ENCODE measurements at places on chromosomes 1 and 21. TPM values are rescaled to one million over a fixed set of nuclear protein-coding genes. Genes with fewer than 3 reads are reported as not detected.

DNA sequence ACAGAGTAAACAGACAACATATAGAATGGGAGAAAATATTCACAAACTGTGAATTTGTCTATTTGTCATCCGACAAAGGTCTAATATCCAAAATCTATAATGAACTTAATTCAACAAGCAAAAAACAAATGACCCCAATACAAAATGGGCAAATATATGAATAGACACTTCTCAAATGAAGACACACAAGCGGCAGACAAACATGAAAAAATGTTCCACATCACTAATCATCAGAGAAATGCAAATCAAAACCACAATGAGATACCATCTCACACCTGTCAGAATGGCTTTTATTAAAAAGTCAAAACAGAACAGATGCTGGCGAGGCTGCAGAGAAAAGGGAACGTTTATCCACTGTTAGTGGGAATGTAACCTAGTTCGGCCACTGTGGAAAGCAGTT is 72.7 kb downstream of the SMYD3 start:
- H3K4me3 ChIP-seq, result no peak overlapping the region
- no peak overlapping the region for H3K27ac ChIP-seq
- H3K36me3 ChIP-seq, result no peaks in the 10 kb centered on the region
- DNase-seq, result no peak

DNA sequence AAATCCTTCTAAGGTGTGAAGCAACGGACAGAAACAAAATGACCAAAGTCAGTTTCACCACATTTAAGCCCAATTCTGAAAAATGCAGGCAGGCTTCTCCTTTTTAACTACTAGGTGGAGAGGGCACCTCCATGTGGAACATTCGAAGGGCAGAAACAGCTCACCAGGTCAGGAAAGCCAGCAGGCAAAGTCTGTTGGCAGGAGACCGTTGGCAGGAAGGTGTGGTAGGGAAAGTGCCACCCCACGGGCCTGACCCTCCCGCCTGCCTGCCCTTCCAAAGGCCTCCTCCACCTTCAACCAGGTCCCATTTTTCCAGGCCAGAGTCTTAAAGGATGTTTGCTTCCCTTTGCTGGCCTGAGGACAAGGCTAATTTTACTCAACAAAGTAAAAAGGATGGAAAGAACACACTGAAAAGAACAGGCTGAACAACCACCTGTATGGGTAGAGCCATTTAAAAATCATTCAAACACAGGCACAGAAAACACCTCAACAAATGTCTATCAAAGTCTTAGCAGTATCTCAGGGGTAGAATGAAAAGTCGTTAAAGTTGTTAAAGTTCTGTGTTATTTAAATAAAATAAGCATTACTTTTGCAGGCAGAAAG is 26.4 kb downstream of the CAPZB start:
- no peak for DNase-seq
- H3K27ac ChIP-seq, result peak overlapping the region; percentile 52
- H3K36me3 ChIP-seq, result no peaks in the 10 kb centered on the region
- H3K4me3 ChIP-seq, result no peak overlapping the region
- peaks cover 85% of the 10 kb centered on the region for H3K4me1 ChIP-seq

DNA sequence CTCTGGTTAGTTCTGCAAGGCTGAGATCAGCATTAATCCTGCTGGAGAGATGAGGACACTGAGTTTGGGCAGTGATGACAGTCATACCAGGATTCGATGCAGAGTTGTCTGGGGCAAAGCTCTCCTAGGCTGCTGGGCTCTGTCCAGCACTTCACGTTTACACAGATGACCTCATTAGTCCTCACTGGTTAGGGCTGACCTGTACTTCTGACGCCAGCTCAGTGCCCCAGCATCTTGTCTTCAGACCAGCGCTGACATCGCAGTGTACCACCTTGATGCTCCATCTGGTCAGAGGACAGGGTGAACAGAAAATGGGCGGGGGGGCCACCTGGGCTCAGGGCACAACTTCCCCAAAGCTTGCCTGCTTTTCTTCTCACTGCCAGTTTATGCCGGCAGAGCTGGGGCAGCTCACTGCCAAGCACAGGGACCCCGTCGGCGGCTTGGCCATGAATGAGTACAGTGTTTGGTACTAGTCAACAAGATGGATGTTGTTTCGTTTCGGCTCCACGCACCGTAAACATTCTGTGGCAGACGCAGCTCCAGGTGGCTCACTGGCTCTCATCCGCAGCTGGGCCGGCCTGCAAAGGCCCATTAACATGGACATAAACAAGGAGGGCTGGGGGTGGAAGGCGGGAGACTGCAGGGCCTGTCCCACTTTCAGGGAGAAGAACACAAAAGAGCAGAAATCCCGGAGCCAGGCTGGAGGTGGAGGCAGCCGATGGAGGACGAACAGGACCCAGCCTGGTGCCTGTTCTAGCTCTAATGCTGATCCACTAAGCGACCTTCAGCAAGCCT is 118.7 kb downstream of the GLIS1 start:
- no peaks in the 10 kb centered on the region for H3K4me1 ChIP-seq
- DNase-seq, result no peak
- H3K36me3 ChIP-seq, result no peaks in the 10 kb centered on the region
- H3K27me3 ChIP-seq, result no peaks in the 10 kb centered on the region
- no peak overlapping the region for H3K4me3 ChIP-seq

Gene TNFRSF18
- 0.27 TPM for total RNA-seq

DNA sequence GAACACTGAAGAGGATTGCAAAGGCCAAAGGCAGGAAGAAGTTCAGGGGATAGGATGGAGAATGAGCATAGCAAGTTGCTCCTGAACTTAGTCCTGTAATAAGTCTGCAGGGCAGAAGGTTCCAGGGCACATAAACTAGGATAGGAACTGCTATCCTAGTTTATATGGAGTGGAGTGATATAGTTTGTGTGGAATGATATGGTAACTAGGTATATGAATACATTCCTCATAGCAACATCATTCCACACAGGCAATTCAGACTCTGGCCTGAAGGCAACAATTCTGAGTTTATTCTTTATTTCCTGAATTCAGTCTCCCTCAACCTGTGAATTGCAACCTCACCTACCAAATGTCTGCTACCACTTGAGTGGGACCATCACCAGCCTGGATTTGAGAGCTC is 154.9 kb upstream of the GREM2 start:
- H3K36me3 ChIP-seq, result no peaks in the 10 kb centered on the region
- no peak overlapping the region for H3K27ac ChIP-seq

DNA sequence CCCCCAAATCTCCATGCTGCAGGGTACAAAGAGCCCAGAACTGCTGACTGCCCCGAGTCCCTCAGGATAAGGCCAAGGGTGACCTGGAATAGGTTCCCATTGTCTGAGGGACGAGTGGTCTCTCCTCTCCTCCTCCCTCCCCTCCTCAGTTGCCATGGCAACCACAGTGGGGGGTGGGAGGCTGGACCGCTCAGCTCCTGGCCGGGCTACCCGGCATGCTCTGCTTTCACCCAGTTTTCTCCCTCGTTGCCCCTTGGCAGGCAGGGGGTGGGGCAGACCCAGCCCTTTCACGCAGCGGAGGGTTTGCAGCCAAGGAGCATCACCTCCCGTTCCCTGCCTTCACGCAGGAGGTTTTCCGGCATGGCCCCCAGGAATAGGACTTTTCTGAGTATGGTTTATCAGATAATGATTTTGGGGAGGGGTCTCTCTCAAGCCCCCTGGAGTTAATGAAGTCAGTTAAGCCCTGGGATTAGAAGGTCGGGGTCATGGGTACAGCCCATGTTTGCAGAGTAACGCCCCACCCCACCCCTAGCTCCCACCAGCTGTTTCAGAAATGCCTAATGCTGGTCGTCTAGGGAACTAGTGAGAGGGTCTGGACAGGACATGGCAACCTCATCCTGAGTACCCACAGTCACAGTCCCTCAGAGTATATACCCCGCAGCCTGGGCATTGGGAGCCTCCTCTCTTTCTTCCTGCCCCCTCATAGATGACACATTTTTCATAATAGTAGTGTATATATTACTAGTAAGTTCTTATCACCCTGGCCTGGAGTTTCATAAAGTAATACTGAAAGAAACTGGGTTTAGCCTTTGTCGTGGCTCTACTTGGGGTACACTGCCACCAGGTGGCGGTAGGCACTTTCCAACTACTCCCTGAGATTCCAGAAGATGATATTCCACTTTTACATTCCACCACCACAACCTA is 20.7 kb downstream of the C1QB start:
- H3K4me3 ChIP-seq, result no peak overlapping the region
- no peaks in the 10 kb centered on the region for H3K36me3 ChIP-seq
- no peaks in the 10 kb centered on the region for H3K4me1 ChIP-seq
- no peak overlapping the region for H3K27ac ChIP-seq
- peak; percentile 50 for DNase-seq

DNA sequence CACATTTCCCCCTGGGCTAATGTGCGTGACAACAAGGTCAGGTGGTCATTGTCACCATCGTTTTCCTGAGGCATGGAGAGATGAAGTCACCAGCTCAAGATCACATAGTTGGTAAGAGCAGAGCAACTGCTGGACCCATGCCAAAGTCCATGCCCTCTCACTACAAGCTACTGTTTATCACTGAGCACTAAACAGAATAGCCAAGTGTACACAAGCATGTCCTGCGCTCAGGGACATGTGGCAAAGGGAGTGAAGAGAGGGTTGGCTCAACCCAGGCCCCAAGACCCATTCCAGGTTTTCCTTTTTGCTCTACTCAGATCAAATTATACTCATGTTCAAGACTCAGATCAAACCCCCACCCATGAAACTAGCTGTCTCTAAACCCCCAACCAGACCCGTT is 20.8 kb downstream of the LRRC52 start:
- no peaks in the 10 kb centered on the region for H3K27me3 ChIP-seq
- DNase-seq, result no peak
- H3K27ac ChIP-seq, result no peak overlapping the region
